ENCODE measurements at places on chromosomes 7 and 10.

- DNase-seq, result peak; percentile 90
Observed at GRCh38 chr7:1924258-1924817, 254.3 kb downstream of the ELFN1 start.

- no peak for DNase-seq
Observed at GRCh38 chr7:13846386-13846785, 143.1 kb downstream of the ETV1 start.

DNA sequence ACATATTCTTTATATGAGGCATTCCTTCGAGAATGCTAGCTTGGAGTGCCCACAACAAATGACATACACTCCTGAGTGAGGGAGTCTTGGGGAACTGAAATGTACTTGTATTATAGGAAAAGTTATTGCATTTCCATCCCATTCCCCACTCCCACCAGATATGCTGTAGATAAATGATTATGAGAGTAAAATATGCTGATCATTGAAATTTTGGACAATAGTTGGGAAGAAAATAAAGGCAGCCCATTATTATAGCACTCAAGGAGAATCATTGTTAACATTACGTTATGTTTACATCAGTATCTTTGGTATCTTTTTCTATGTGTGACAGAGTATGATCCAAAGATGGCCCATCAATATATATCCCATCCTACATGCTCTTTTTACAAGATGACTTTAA is 194.4 kb downstream of the GATA3 start:
- DNase-seq, result no peak

- peak; percentile 55 for DNase-seq
Observed at GRCh38 chr7:44309271-44310091, 15.9 kb downstream of the CAMK2B start.

GRCh38 chr7:114110666-114111065 is 191.9 kb upstream of the PPP1R3A start:
- no peak for DNase-seq

GRCh38 chr7:48188776-48189520 is 17.7 kb downstream of the ABCA13 start:
- peak; percentile 45 for DNase-seq
